Stimulated activated CD4-positive, alpha-beta T cell treated with anti-CD3 and anti-CD28 coated beads, TNF-alpha, amount 100 ng/mL, for 4 hours (primary cell): ENCODE measurements at places on chromosomes 5 and 9.

GRCh38 chr9:108270051-108270450, 585.7 kb downstream of the ACTL7B start:
- no peak for DNase-seq

DNA sequence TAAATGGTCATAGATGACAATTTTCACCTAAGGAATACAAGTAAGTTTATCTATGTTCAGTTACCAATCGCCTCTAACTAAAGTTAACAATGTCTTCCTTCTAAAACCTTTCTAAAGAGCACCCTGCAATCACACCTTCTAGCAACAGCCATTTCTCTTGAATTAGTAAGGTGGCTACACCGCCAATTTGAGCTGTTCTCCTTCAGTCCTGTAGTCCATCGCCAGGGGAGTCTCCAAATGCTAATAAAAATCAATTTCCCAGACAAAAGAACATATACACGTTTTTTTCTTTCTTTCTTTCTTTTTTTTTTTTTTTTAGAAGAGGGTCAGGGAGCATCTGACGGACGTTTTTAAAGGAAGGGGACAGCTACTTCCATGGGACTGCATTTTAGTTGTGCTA, 729 bp upstream of the RORB start:
- DNase-seq = no peak

DNA sequence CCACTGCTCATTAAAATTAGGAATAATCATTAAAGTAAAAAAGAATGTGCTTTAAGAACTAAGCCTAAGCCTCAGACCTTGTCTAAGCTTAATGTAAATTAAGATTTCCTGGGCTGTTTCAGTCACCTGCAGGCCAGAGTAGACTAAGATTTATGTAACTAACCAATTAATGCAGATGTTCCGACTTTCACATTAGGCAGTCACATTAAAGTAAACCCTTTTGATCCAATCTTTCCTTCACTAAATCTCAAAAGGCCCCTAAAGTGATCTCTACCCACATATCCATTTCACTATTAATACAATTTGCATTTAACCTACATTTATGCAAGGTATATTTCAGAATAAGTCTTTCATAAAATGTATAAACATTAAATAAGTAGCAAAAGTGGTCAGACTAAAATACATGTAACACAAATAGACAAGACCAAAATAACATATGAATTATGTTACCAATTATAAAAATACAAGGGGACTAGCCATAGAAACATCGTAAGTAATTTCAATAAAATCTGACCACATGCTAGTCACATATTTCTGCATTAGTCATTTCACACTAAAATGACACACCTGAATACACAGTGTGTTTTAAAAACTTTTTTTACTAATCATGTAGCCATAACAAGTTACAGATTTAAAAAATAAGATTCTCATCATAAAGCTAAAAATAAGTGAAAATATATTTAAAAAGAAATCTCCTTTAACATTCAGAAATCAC, 7.7 kb downstream of the NR3C1 start:
- no peak for DNase-seq

DNA sequence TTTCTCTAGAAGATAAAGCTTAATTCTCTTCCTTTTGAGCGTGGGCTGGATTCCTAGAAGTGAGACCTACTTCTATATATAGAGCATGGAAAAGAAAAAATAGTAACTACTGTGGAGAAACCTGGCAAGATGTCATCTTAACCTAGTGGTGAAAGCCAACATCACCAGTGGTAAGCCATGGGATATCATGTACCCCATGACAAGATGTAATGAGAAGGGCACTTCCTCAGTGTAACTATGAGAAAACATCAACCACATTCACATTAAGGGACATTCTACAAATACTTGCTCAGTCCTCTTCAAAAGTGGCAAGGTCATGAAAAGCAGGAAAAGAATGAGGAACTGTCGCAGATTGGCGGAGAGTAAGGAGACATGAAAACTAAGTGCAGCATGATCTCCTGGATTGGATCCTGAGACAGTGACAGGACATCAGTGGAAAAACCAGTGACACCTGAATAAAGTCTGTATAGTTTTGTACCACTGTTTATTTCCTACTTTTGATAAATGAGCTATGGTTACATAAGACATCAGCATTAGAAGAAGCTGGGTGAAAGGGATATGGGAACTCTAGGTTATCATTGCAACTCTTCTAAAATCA, 65.4 kb downstream of the PRRC1 start:
- DNase-seq = no peak

DNA sequence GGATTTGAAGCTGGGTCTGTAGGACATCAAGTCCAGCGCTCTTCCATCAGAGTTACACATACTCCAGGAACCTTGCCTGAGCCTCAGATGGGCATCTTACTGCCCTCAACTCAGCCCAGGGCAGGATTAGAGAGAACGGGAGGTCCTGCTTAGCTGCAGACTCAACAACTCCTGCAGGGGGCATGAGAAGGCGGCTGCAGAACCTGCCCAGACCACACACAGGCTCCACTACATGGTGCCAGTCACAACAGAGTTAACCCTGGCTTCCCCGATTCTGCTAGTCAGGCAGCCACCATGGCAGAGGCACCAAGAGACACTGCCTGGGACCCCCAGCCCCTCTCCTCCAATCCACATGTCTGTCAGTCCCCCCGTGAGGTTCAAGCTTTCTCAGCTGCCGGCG, 23.9 kb upstream of the CPLX2 start:
- DNase-seq = no peak

DNA sequence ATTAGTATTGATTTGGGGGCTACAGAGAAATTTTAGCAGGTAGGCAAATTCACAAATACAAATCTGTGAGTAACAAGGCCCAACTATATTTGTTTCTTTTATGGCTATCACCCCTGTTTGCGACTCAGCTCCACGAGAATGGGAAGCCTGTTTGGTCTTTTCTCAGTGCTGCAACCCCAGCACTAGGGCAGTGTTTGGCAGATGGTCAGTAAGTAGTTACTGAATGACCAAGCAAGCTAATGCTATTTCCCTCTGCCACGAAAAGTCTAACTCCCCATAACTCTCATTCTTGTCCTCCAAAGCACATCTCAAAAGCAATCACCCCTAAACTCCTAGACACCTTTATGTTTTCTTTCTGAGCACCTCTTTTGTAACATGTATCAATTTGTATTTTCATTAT, 245.6 kb downstream of the DNAH5 start:
- no peak for DNase-seq

GRCh38 chr5:135546101-135546500, 10.3 kb upstream of the NEUROG1 start:
- no peak for DNase-seq

- no peak for DNase-seq
Measured at GRCh38 chr9:125633116-125633745, 73.8 kb downstream of the MAPKAP1 start.

GRCh38 chr9:27870404-27870803, 297.1 kb upstream of the C9orf72 start:
- no peak for DNase-seq

GRCh38 chr5:151958111-151958510, 33.5 kb upstream of the GLRA1 start:
- no peak for DNase-seq

DNA sequence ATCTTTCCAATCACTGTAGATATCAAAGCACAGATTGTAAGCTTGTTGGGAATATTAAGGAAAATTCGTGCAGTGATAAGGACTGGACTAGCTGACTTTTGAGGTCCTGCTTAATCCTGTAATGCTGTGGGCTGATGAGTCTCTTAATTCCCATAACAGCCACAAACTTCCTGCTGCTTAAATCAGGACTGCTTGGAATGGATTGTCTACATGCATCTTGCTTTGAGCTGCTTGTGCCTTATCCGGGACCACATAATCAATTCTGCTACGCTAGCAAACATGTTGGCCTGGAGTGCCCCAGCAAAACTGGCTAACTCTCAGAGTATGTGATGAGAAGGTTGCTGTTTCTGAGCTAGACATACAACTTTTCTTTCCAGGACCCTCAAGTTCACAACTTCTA, 79.6 kb downstream of the SNCAIP start:
- DNase-seq = no peak

- DNase-seq = no peak
Measured at GRCh38 chr5:32297181-32298058, 15.3 kb downstream of the MTMR12 start.

- DNase-seq = no peak
Measured at GRCh38 chr5:141633871-141634561, 2.6 kb downstream of the HDAC3 start.

DNA sequence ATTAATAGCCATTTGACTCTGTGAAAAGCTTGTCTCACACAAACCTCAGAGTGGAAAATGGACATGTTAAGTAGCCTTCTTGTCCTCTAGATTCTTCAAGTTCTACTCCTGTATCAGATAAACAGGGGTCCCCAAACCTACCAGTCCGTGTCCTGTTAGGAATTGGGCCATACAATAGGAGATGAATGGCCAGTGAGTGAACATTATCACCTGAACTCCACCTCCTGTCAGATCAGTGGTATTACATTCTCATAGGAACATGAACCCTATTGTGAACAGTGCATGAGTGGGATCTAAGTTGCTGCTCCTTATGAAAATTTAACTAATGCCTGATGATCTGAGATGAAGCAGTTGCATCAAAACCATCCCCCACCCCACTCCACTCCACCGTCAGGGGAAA, 136.3 kb downstream of the TMEM232 start:
- DNase-seq = no peak

GRCh38 chr5:39005566-39006232, 68.5 kb downstream of the RICTOR start:
- no peak for DNase-seq
